H4 (cell line): ENCODE measurements at places on chromosomes 7 and 10. TPM values are rescaled to one million over a fixed set of nuclear protein-coding genes. Genes with fewer than 3 reads are reported as not detected.

DNA sequence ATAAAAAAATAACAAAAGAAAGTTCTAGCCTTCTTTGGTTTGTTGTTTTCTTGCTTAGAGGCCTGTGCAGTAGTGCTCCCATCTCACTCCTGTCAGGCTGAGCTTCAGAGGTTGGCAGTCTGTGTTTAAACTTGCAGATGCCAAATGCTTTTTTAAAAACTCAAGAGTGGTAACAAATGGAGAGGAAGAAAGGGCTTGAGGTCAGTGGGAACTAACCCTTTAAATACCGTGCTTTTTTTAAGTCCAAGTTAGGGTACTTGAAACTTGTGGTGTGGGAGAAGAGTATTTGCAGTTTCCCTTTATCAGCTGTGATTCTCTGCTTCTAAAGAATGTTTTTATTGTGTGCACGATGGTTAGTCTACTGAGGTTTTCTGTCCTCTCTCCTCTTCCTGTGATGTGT, 29.4 kb downstream of the ZRANB1 start:
- DNase-seq = no peak

DNA sequence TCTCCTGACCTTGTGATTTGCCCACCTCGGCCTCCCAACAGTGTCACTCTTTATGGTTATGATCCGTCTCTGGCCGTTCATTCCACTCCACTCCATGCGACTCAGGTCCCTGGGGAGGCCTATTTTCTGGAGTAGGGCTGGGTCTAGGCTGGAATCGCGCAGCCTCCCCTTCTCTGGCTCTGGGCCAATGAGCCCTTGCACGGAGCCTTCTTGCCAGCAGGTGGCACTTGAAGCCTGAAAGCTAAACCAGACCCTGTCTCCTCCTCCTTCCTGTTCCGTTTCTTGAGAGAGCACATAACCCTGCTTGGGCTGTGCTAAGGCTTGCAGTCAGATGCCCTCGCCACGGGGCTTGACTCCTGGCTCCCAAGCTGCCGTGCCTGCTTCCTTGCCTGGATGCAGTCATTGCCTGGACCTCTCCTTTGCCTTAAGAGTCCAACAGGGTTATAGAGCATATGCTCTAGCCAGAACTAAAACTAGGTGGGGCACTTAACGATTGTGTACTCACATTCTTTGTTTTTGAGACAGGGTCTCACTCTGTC, 9.6 kb upstream of the DNAJB12 start:
- peak; percentile 93 for DNase-seq

DNA sequence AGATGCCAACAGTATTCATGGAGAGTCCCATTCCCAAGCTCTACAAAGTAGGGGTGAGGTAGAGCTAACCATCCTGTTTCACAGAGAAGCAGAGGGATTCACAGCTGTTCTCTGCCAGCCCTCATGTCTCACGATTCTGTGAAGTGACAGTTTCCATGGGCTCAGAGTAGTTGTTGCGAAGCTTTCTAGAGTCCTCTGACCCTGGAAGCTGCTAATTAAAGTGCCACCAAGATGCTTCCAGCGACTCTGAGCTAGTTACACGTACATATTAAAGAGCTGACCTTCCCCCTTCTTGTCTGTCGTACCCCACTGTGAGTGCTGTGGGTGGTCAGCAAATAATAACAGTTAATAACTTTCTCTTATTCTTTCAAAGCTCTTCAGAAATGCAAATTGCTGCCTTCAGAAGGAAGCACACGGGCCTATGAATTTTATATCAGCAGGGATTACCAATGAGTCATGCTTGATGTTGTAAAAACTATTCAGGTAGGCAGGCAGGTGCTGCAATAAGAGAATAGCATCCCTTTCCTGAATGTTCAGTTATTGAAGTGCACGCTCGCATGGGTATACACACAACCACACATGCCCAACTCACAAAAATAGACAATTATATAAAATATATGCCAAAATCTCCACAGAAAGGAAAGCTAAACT, 34.1 kb downstream of the DNAJB9 start:
- no peak for DNase-seq

DNA sequence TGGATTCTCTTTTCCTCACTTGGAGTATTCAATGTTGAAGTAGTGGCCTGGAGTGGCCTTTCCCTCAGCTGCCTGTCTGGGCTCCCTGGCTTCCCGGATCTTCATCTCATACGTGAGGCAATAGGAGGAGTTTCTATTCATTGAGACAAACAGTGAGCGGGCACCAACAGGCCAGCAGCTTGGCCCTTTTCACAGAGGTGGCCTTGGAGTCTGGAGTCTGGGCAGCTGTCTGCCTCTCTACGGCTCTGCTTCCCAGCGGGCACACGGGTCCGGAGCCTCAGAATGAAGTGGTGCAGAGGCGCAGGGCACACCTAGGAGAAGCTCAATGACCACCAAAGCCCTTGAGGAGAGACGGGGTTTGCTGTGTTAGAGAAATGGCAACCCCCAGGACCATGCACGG, 169.4 kb downstream of the CCDC3 start:
- no peak for DNase-seq

VPS37D gene
- 3.7 and 6.3 TPM in 2 replicates for total RNA-seq

ASAH2B gene
- 2.4 and 3.9 TPM in 2 replicates for total RNA-seq
